ENCODE measurements at places on chromosomes 3 and 15.
A peak's percentile ranks its signal among the peaks of the same experiment; 100 is the strongest.

DNA sequence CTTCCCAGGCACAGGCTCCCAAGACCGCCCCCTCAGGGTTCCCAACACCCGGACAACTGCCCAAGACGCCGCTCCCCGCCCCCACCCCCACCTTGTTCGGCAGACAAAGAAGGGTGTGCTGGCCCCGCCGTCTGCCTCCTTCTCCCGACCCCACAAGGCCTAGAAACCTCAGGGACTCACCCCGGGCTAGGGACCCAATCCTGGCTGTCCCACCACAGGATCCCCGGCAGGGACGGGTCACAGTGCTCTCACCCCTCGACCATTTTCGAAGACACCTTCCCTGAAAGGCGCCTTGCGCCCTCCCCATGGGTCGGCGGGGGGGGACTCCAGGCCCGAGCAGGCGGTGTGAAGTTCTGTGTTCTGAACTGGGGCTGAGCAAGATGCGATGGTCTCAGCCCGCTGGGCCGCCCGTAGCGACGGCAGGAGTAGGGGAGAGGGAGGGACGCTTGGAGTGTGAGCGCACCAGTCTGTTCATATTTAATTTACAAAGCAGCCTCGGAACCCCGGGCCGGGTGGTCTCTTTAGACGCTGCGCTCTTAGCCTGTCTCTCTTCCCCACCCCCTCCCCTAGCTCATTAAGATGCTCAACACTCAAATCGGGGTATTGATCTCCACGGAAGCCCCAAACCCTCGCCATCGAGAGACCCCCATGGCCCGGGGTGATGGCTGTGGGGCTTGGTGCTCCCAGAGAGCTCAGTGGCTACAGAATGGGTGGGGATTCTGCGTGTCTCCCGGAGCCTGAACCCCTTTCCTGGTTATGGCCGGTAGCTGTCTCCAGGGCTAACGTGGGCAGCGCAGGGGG, 1.4 kb upstream of the ISLR2 start:
- no peak for DNase-seq

- DNase-seq = no peak
Observed at GRCh38 chr3:82954486-82954885, 1193.0 kb upstream of the GBE1 start.

- DNase-seq = no peak
Observed at GRCh38 chr3:194518652-194519051, 31.9 kb upstream of the ATP13A3 start.

- DNase-seq = no peak
Observed at GRCh38 chr15:37773111-37773860, 161.2 kb upstream of the TMCO5A start.

- no peak for DNase-seq
Observed at GRCh38 chr15:33795070-33795469, 173.2 kb upstream of the CHRM5 start.

GRCh38 chr15:34437687-34438086, at the start of gene GOLGA8A:
GOLGA8A (minus strand) TSS chr15:34437808; CDS start chr15:34389691, 48,117 bp downstream.
- DNase-seq = peak; percentile 66

GRCh38 chr3:120559242-120560061, 36.7 kb upstream of the NDUFB4 start:
- no peak for DNase-seq

GRCh38 chr15:25641762-25642161, 202.9 kb upstream of the UBE3A start:
- DNase-seq = no peak

GRCh38 chr3:142272200-142272891, 47.0 kb upstream of the GK5 start:
- DNase-seq = peak; percentile 7

DNA sequence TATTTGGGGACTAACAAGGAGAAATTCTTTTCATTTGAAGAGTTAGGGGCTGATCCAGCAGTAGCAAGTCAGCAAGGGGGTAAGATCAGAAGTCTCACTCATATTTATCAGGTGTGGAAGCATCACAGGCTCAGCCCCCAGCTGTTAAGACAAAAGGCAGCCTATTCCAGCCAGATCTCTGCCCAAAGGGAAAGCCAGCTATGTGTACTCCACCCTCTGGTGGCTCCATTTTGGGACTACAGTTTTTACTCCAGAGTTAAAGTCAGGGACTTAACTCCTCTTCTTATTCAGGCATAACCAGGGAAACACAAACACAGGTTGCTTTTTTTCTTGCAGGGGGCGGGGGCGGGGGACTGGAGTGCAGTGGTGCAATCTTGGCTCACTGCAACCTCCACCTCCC, 19.2 kb downstream of the UBP1 start:
- no peak for DNase-seq

DNA sequence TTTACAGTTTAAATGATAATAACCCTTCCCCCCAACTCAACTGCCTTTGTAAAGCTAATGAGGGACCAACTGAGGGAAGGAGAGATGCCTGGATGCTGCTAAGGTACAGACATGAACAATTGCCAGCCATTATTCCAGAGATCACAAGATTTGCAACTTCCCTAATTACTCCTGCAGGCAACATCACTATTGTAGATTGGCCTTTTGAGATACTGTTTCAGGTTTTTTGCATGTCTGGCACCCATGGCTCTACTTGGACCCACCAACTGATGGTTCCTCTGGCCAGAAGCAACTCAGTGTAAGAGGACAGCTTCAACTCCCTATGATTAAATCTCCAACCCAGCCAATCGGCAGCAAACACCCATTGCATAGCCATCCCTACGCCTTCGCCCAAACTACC, 478.7 kb downstream of the FHIT start:
- no peak for DNase-seq
